ENCODE measurements at places on chromosomes 12 and 14.

- no peak for DNase-seq
These were observed 25.5 kb downstream of the ATF7 start for GRCh38 chr12:53600490-53601295.

- no peak for DNase-seq
These were observed 192.2 kb downstream of the SYT1 start for GRCh38 chr12:79056775-79057174.

DNA sequence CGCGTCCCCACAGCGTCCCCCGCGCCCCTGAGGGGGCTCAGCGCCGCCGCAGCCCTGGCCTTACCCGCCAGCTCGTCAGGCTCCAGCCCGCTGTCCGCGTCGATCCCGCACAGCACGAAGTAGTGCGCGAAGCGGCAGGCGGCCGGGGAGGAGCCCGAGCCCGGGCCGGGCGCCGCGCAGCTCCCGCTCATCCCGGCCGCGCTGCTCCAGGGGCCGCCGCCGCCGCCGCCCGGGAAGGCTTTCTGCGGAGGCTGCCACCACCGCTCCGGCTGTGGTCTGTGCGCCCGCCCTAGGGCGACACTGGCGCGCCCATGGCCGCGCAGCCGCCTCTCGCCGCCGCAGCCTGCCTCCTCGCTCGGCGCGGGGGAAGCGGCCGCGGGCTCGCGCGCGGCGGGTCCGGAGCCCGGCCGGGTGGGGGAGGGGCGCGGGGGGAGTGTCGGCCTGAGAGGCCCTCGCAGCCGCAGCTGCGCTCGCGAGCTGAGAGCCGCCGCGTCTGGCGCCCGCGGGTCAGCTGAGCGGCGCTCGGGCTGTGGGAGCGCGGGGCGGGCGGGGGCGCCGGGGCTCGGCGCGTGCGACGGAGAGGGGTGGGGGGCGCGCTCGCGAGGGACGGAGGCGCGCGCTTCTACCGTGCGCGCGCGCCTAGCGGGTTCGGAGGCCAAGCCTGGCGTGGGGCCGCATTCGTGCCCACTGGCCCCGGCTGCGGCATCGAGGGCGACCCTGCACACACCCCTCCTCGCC is at the start of gene DENND5B:
Gene DENND5B (minus strand): TSS at position 495 of the 738 bp plus-strand sequence. CDS start 304 bp downstream, at position 191.
- DNase-seq, result peak; percentile 39

DNA sequence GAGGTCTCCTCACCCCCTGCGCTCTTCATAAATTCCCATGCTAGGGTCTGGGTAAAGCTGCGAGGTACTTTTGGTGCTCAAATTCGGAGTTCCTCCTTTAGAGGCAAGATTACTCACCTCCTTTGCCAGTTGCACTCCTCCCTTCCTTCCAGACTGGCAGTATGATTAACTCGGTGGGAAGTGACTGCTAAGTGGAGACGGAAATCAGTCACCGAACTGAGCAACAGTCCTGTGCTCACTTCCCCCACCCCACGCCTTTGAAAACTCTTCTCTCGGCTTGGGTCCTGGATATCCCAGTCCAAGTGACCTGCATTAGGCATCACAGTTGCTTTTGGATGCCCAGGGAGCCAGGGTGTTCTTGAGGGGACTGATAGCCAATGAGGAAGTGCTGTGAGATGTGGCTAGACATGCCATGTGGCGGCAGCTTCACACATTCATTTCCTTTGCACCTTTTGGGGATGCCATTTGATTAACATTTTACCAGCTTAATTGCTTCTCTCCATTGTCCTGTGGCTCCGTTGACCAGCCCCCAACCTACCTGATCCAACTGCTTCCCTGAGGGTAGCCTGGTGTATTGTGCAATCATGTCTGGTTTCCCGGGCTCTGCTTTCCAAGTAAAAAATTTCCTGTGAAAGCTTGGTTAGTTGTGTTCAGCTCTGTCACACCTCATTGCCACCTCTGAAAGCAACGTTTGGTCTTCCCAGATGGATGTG is 840 bp downstream of the PNP start:
- peak; percentile 39 for DNase-seq

GRCh38 chr14:34060651-34060999 is 109.8 kb upstream of the EGLN3 start:
- no peak for DNase-seq

DNA sequence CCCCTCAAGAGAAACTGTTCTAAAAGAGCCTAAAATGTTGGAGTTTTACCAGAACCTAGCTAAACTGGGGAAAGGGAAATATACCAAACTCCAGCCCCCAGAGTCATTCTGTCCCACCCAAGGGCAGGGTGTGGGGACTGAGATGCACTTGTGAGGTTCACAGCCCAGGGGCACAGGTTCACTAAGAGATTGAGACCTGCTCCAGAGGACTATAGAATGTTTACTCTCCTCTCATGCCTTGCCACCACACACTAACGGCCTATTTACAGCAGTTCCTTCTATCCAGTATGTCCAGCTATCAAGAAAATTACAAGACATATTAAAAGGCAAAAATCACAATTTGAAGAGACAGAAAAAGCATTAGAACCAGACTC is 60.6 kb upstream of the PARP11 start:
- DNase-seq, result no peak

- DNase-seq, result no peak
These were observed 2.9 kb downstream of the OXA1L start for GRCh38 chr14:22769369-22769768.

GRCh38 chr12:115609347-115609746 is 668.1 kb downstream of the MED13L start:
- no peak for DNase-seq

DNA sequence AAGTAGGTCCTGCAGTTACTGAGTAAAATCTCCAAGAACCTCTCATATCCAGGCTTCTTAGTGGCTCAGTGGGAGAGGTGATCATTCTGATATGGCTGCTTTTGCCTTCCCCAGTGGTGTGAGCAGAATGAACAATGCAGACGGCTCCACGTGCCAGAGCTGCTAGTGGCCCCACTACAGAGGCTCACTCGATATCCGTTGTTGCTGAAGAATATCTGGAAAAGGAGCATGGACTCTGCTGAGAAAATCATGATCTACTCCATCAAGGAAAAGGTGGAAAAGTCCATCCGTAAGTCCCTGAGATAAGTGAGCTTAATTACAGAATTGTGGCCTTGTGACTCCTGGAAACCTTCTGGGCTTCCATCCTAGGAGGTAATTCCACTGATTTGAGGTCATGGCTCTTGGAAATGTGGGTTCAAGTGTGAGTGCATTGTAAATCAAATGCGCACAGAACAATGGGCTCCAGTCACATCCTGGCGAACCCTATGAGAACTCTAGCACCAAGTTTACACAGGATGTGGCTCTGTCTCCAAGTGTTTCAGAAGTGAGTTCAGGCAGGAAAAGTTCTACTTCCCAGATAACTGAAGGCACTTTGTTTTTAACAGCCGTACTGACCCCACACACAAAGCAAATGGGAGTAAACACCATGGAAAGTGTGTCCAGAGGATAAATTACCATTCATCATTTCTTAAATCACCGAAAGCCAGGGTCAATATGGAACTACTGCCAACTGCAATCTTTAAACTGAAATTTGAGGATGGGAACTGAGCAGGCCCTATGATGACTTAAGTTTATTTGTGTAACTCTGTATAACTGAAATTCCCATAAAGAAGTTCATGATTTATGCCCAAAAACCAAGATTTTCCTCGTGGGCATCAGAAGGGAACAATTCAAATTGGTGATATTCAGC is 51.4 kb downstream of the PLEKHG7 start:
- DNase-seq, result no peak

- DNase-seq, result no peak
These were observed 15.2 kb downstream of the SLC7A8 start for GRCh38 chr14:23168246-23168645.

DNA sequence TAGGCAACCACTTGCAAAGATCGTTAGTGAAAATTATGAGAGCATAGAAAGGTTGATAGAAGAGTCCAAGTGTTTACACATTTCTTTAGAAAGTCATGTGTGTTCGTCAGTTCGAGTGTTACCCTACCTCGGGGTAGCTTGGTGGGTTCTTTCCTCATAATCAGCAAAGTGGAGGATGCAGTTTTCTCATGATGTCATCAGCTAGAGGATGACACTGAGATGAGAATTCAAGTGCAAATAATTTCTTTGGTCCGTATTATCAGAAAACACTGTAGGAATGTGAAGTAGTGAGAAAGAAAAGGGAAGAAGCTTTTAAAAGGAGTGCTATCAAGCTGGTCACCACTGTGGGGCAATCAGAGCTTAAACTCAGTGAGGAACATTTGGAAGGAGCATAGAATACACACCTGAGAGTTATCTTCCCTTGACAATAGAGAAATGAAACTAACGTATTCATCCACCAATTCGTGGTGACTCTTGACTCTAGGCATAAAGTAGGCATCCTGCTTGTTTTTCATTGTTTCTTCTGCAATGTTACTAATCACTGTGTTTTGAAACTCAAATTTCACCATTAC is 1340.9 kb upstream of the TMEM132C start:
- DNase-seq, result no peak

DNA sequence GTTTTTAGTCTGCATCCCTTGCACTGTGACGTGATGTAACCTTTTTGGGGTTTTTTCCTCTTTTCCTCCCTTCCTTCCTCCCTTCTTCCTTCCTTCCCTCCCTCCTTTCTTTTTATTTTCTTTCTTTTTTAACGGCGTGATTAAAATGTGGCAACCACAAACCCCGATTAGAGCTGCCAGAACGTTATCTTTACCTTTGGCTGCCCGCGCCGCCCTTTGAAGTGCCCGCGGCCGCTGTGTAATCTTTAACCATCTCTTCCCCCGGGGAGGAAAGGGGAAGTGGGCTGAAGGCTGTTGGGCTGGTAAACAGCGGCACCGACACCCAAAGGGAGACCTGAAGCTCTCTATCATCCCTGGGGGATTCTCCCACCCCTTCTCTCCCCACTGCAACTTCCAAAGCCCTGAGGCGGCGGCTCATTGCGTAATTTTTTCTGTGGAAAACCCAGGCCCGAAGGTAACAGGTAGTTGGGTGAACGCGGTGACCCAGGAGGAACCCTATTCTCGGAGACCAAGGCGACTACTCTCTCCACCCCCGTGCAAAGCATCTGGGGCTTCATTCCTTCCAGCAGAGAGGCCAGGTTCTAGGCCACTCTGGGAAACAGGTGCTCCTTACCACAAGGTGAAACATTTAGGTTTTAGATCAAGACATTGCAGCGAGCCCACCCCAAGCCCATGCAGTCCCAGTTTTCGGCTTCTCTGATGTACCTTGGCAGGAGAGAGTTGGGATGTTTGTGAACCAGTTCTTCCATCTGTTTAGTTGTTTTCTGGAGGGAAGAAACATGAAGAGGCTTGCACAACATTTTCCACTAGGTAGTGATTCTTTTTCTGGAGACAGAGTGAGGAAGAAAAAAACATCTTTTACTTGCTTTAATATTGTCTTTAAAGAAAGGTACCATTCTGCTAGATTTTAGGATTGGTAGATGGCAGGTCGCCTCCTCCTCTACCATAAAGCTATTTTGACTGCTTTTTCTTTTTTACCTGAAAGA is 1.5 kb downstream of the LGR5 start:
- peak; percentile 7 for DNase-seq

GRCh38 chr14:92586963-92587699 is 73.5 kb downstream of the RIN3 start:
- DNase-seq, result no peak

GRCh38 chr12:10249690-10250455 is 37.2 kb downstream of the GABARAPL1 start:
- DNase-seq, result peak; percentile 40

DNA sequence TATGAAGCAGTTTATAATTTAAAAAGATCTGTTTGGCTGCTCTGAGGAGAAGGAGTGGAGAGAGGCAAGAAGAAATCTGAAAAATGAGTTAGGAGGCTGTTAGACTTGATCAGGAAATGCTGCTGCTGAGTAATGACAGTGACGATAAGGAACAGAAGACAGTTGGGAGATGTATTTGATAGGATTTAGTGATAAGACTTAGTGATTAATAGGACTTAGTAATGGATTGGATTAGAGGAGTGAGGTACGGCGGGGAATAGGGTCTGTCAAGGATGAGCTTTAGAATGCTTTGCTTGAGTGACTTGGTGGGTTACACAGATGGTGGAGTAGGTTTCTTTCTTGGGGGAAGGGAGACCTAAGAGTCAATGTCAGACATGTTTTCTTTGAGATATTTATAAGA is 31.7 kb downstream of the UNC79 start:
- no peak for DNase-seq

- no peak for DNase-seq
These were observed 294.6 kb downstream of the NUAK1 start for GRCh38 chr12:105843986-105844760.

GRCh38 chr12:70283232-70283631 is 40.0 kb downstream of the CNOT2 start:
- DNase-seq, result no peak

GRCh38 chr12:111586986-111587385 is 12.1 kb downstream of the ATXN2 start:
- DNase-seq, result no peak

- DNase-seq, result no peak
These were observed 14.7 kb downstream of the TAOK3 start for GRCh38 chr12:118358008-118358359.

GRCh38 chr14:104128981-104129380 is 9.4 kb upstream of the KIF26A start:
- DNase-seq, result no peak
